ENCODE measurements at places on chromosomes 11 and 22.

GRCh38 chr11:11070976-11071375 lies 213.1 kb upstream of the ZBED5 start:
- no peak for DNase-seq

DNA sequence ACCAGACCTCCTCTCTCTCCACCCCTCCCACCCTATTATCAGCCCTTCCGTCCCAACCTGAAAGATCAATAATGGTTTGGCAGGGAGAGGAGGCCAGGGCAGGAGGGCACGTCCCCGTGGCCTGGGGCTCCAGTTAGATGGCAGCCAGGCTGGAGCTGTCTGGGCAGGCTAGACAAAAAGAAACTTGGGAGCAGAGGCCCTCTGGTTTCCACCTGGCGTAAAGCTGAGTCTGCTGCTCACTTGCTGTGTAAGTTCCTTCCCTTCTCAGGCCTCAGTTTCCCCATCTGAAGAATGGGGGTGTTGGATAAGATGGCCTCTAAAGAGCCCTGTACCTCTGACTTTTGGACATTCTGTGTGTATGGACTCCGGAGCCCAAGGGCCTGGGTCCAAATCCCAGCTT lies 3.8 kb upstream of the RHOD start:
- DNase-seq = no peak

- DNase-seq = no peak
Measured at GRCh38 chr11:102110761-102111010, 439 bp downstream of the YAP1 start.

- DNase-seq = no peak
Measured at GRCh38 chr11:75516886-75517285, 8.9 kb downstream of the GDPD5 start.

GRCh38 chr11:108226036-108226435 lies 3.2 kb downstream of the ATM start:
- DNase-seq = no peak

DNA sequence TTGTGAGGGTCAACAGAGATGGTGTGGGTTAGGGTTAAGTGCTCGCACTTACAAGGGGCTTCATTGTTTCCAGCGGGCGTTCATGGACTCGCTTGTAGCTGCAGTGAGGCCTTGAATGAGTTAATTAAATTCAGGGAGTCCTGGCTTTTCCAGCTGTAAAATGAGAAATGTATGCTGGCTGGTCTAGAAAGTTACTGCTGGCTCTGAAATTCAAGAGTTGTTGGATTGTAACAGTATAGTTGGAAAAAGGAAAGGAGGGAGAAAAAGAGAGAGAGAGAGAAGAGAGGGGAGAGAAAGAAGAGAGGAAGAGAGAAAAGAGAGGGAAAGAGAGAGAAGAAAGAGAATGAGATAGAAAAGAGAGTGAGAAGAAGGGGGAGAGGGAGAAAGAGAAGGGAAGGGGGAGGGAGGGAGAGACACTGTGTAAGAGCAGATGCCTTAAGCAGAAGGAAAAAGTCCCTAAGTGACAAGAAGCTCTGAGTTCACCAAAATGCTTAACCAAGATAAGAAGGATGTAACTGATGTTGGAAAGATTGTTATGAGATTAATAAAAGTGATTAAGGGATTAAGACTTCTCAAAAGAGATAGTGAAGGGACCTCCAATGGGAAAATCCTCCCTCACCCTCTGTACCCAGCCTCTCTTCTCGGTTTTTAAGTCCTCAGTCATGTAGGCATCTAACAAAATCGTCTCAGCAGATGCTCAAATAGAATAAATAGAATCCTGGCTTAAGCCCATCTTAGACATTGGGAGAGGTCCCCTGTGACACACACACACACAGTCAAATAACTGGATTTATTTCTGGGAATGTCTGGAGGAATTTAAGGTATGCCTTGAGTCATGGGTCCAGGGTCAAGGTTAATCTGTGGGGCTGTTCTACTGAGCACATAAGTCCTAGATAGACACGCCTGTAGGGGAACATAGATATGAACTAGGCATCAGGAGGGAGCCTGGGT lies 477.9 kb downstream of the MIAT start:
- DNase-seq = no peak

- DNase-seq = no peak
Measured at GRCh38 chr11:8329336-8329735, 65.7 kb upstream of the LMO1 start.

GRCh38 chr11:33420959-33421566 lies 163.9 kb downstream of the HIPK3 start:
- no peak for DNase-seq

DNA sequence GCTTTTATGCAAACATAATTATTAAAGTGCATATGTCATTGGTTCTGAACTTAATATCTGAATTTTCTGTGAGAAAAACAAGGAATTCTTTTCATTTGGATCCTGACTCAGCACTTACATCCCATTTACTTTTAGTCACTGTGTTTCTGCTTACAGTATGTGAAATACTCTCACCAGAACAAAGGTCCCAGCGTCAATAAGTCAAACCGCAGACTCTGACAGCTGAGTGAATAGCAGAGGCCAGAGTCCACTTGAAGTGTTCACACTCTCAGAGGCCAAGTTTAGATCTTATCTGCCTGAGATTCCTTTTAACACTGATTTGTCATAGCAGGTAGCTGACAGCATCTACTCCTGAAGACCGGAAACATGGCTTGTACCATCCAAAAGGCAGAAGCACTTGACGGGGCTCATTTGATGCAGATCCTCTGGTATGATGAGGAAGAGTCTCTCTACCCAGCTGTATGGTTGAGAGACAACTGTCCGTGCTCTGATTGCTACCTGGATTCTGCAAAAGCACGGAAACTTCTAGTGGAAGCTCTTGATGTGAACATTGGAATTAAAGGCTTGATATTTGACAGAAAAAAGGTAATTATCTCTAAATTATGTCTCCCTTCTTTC lies 14.6 kb downstream of the BBOX1 start:
- no peak for DNase-seq

DNA sequence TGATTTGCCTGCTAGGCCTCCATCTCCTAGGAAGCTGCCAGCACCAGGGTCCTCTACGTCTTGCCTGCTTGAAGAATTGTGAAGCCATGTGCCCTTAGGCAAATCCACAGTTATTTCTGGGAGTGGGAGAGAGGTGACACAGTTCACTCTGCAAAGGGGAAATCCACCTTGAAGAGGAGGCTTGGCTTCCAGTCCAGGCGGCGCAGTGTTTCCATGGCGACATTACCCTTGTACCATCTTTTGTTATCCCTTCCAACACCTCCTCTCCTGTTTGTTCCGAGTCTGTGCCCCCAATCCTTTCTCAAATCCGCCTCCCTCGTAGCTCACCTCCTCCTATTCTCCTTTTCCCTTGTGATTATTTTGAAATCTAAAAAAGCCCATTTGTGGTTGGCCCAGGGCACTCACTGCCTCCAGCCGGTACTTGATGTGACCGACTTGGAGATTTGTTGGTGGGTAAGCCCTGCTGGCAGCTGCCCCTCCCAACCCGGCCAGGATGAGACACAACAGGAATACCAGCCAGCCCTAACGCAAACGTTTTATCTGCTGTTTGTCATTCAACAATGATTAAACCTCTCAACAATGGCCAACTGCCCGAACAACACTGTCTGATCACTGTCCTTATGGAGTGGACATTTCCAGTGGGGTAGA lies 18.4 kb downstream of the SYT13 start:
- DNase-seq = no peak

DNA sequence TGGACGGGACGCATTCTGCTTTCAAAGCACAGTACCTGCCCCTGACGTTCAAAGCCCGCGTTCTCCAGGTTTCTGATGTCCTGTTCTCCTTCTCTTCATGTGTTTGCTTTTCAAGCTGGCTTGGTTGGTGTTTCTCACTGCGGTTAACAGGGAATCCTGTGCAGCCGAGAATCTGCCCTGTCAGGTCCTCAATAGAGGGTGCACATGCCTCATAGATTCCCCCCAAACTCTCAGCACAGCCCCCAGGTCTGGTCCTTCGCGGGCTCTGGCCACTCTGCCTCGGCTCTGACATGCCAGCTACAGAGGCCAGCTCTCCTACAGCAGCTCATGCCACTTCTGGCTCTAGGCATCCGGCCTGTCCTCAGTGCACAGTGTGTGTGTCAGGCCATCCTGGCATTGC lies 1343.8 kb downstream of the TBC1D22A start:
- DNase-seq = no peak

DNA sequence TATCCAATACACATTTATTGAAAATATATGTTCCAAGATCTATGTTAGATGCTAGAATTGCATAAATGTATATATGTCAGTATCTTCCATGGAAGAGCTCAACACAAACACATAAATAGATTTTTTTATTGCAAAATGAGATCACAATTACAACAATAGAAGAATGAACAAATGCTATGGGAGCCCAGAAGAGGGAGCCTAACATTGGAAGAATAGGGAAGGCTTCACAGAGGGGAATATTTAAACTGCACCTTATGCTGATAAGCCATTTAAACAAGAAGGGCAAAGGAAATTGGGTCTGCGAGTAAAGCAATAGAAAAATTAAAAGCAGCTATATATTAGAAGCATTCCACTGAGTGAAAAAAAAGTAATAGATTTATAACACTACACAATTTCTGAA lies 96.1 kb upstream of the LRRC55 start:
- no peak for DNase-seq

DNA sequence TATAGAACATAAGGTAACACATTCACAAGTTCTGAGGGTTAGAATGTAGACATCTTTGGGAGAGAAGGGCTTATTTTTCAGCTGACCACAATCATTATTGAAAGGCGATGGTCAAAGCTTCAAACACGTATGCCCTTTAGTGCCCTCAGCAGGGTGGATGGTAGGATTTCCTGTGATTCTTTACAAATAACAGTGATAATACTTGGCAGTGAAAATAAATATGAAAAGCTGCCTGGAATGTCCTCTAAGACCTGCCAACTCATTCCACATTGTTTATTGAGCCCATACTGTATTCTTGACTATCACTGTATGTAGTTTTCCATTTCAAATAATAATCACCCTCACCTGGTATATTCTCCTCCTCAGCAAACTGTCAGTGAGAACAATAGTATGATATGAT lies 13.7 kb upstream of the MPEG1 start:
- no peak for DNase-seq

DNA sequence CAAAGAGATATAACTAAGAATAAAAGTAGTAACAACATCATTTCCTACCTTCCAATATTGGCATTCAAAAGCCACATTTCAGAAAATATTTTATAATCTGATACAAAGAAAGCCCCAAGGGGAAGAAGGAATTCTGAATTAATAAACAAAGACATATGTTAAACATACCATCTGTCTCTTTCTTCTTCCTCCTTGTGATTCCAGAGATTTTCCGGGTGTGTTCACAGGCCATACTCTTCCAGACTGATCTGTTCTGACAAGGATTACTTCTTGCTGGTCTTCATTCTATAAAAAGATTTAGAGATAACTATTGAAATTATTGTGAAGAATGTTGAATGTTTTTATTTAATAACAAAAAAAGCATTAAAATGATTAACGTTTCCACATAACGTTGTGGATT lies 65.0 kb downstream of the CWF19L2 start:
- no peak for DNase-seq

GRCh38 chr11:35163209-35163608 lies 24.2 kb downstream of the CD44 start:
- DNase-seq = no peak

All from activated CD8-positive, alpha-beta memory T cell treated with anti-CD3 and anti-CD28 coated beads for 48 hours (primary cell).